ENCODE measurements at places on chromosomes 11 and 22. TPM values are rescaled to one million over a fixed set of nuclear protein-coding genes. Genes with fewer than 3 reads are reported as not detected.

DNA sequence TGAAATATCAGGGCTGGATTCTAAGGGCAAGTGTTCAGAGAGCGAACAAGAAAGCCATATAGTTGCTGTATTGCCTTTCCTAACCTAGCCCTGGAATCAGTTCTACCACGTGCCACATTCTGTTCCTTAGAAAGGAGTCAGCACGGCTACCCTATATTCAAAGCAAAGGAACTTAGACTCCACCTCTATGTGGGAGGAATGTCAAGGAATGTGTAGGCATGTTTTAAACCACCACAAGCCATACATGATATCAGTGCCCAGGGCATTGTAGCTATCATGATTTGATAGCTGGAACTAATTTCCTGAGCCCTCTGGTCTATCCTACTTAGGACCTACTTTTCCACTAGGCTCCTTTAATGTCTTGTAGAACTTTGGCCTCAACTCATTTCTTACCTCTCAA lies 2.5 kb upstream of the EIF4ENIF1 start:
- DNase-seq, result no peak

STK33 gene
- total RNA-seq, result 34.4 TPM

MRGPRX3 gene
- total RNA-seq, result not detected

GRCh38 chr11:21912285-21912684 lies 280.6 kb upstream of the ANO5 start:
- DNase-seq, result no peak

DNA sequence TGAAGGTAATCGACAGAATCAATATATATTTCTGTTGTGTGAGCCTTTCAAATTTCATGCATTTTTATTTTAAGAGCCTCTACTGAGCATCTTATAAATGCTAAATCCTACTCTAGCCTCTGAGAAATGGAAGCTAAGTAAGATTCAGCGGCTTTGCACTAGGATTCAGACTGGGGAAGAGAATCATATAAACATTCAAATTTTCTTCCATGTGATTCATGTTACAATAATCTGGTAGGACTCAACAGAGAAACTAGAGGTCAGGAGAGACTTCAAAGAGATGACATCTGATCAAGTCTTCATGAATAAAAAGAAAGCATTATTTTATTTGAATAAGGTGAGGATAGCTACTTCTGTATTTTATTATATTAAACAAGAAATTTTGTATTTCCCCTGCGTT lies 538.9 kb downstream of the DLG2 start:
- DNase-seq, result no peak

SHANK3 gene
- total RNA-seq, result 11.5 TPM

- DNase-seq, result no peak
Measured at GRCh38 chr11:73048446-73048845, 93.7 kb downstream of the FCHSD2 start.

- DNase-seq, result no peak
Measured at GRCh38 chr11:77072851-77073327, 6.1 kb downstream of the CAPN5 start.

DNA sequence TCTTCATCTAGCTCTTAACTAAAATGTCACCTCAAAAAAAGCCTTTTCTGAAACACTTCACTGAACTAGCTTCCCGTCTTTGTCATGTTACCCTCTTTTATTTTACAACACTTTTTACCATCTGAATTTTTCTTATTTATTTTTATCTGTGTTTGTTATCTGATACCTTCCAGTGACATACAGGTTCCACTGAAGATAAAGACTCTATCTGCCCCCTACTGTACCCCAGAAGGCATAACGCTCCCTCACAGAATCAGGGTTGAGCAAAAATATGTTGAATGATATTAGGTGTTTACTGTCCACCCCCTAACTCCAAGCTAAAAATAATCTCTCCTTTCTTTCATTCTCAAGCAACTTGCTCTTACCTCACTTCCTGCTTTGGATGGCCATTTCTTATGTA lies 654.2 kb downstream of the NELL1 start:
- no peak for DNase-seq

DNA sequence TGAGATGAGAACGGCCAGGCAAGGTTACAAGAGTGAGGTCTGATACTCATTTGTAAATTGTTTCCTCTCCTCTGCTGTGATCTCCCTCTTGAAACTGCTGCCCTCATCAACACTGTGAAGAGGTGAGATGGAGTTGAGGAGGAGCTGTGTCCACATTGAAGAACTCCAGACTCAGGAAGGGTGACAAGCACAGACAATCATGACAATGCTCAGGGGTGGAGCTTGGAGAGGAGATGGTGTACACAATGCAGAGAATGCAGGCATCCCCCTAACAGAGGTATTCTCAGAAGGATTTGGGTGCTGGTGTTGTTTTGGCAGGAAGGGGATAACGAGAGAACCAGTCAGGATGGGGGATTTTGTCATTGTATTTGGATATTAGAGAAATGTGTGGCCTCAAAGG lies 21.5 kb upstream of the MMP7 start:
- no peak for DNase-seq

DNA sequence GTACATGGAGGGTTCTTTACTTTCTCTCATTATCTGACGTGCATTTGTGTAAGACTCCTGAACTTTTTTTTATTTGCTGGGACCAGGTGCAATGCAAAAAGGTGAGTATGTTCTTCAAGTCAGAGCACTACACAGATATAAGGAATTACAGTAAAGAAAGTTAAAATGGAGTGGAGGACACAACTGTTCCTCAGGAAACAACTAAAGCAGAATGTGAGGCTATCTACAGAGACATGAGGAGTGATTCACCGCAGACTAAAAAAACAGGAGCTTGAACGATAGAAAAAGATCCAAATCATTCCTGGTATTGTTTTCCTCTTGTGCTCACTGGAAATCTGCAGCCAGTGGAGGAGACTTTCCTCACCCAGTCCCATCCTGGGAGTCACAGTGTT lies 106.2 kb downstream of the ABTB2 start:
- DNase-seq, result no peak

OR8B2 gene
- not detected for total RNA-seq

DNA sequence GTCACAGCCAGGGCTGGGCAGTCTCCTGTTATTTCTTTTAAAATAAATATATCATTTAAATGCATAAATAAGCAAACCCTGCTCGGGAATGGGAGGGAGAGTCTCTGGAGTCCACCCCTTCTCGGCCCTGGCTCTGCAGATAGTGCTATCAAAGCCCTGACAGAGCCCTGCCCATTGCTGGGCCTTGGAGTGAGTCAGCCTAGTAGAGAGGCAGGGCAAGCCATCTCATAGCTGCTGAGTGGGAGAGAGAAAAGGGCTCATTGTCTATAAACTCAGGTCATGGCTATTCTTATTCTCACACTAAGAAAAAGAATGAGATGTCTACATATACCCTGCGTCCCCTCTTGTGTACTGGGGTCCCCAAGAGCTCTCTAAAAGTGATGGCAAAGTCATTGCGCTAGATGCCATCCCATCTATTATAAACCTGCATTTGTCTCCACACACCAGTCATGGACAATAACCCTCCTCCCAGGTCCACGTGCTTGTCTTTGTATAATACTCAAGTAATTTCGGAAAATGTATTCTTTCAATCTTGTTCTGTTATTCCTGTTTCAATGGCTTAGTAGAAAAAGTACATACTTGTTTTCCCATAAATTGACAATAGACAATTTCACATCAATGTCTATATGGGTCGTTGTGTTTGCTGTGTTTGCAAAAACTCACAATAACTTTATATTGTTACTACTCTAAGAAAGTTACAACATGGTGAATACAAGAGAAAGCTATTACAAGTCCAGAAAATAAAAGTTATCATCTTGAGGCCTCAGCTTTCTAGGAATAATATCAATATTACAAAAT lies 13.4 kb downstream of the OR51B4 start:
- no peak for DNase-seq

DNA sequence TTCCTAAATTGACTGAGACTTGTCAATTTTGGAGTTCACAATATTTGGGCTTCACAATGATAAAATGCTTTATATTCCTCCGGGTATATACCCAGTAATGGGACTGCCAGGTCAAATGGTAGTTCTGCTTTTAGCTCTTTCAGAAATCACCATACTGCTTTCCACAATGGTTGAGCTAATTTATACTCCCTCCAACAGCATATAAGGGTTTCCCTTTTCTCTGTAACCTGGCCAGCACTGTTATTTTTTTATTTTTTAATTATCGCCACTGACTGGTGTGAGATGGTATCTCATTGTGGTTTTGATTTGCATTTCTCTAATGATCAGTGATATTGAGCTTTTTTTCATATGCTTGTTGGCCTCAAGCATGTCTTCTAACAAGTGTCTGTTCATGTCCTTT lies 21.8 kb downstream of the NARS2 start:
- no peak for DNase-seq

ATF4 gene
- total RNA-seq, result 173 TPM

DNA sequence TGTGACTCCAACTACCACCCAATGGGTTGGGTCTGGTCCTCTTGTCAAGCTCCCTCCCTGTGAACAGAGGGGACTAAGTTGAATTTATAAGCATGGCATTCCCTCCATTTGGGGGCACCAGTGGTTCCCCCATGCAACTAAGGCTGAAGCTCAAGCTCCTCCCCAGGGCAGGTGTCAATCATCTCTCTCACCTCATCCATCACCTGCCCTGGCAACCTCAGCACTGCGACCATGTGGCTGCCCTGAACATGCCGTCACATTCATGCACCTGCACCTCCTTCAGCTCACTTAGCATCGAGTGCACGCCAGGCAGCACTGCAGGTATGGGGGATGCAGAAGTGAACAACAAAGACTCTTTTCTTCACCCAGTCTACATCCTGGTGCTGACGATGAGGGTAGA lies 799.3 kb downstream of the TBC1D22A start:
- no peak for DNase-seq

DNA sequence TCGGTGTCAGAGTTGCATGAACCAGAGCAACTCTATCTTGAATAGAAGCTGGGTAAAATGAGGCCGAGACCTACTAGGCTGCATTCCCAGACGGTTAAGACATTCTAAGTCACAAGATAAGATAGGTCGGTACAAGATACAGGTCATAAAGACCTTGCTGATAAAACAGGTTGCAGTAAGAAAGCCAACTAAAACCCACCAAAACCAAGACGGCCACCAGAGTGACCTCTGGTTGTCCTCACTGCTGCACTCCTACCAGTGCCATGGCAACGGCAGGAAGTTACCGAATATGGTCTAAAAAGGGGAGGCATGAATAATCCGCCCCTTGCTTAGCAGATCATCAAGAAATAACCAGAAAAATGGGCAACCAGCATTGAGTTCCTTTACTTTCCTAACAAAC lies 2.4 kb upstream of the KAT5 start:
- DNase-seq, result no peak

- DNase-seq, result peak; percentile 1
Measured at GRCh38 chr11:85809863-85810262, 1.1 kb downstream of the SYTL2 start.
